ENCODE measurements at places on chromosomes 11 and 22.
A peak's percentile ranks its signal among the peaks of the same experiment; 100 is the strongest.

GRCh38 chr11:64409278-64409677 is 50.3 kb downstream of the RPS6KA4 start:
- H3K4me3 ChIP-seq, result no peak overlapping the region
- no peak overlapping the region for H3K27ac ChIP-seq
- no peaks in the 10 kb centered on the region for H3K4me1 ChIP-seq
- H3K36me3 ChIP-seq, result no peaks in the 10 kb centered on the region
- H3K27me3 ChIP-seq, result peaks cover 12% of the 10 kb centered on the region

- peaks cover 15% of the 10 kb centered on the region for H3K4me1 ChIP-seq
- H3K27ac ChIP-seq, result no peak overlapping the region
- no peaks in the 10 kb centered on the region for H3K36me3 ChIP-seq
- H3K27me3 ChIP-seq, result peaks cover 93% of the 10 kb centered on the region
Measured at GRCh38 chr11:63918507-63919191, 1.7 kb upstream of the RCOR2 start.

DNA sequence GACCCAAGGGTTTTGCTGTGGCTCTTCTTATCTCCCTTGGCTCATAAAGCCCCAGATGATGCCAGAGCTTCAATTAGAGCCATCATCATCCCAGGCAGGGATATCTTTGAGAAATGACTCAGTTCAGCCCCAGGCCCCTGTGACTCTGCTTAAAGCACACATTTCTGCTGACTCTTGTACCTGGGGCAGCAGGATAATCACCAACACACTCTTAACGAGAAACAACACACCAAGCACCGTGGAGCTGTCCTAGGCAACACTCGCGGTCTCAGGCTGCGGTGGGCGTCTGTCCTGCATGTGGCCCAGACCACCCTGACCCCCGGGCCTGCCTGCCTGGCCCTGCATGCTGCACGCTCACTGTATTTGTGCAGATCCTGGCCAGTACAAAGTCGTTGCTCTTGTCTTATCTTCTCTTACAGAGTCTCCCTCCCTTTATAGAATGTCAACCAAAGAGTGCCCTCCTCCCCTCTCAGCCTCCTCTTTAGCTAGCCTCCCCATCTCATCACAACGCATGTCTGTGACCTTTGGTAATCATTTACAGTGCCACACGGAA is 114.2 kb upstream of the PARVA start:
- H3K36me3 ChIP-seq, result no peaks in the 10 kb centered on the region
- no peak for DNase-seq
- H3K4me3 ChIP-seq, result no peak overlapping the region
- no peak overlapping the region for H3K27ac ChIP-seq
- H3K27me3 ChIP-seq, result no peaks in the 10 kb centered on the region
- H3K4me1 ChIP-seq, result no peaks in the 10 kb centered on the region

DNA sequence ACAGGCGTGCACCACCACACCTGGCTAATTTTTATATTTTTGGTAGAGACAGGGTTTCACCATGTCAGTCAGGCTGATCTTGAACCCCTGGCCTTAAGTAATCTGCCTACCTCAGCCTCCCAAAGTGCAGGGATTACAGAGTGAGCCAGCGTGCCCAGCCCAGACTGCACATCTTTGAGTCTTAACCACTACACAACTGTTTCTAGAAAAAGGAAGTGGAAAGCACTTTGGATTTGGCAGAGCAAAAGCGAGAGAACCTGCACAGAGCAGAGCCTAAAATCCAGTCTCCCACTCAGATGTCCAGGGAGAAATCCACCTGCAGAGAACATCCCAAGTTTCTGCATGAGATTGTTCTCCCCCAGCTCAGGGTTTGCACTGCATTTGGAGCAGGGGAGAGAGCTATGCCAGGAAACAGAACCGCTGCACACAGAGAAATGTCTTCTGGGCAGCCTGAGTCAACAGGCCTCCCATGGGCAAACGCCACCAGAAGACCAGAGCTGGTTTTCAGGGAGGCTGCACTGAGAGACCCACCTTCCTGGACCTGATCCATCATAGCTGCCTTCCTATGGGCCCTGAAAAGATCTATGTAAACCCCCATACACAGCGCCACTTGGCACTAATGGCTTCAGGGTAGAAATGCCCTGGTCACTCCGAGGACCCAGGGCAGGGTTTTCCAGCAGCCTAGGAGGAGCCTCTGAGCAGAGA is 54.0 kb downstream of the RPUSD4 start:
- H3K4me1 ChIP-seq, result peaks cover 2% of the 10 kb centered on the region
- peaks cover 15% of the 10 kb centered on the region for H3K27me3 ChIP-seq
- H3K27ac ChIP-seq, result no peak overlapping the region
- H3K36me3 ChIP-seq, result no peaks in the 10 kb centered on the region

DNA sequence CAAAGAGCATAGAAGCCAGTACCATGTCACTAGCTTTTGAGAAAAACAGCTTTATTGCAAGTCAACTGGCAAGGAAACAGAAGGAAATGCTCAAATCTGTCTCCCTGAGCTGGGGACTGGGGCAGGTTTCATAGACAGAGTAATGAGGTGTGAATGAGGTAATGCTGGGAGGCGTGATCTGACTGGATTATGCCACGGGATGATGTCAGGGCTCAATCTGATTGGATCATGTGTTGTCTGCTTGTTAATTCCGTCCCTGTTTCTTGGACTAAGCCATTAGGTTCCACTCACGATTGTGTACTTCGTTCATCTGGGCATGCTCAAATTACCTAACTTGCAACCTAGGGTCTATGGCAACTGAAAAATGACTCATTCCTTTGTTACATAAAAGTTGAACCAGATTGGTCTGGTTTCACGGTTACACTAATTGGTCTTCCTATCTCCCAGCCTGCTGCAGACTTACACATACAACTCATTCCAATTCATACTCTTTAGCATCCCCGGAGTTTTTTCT is 20.2 kb upstream of the OR10A5 start:
- no peak overlapping the region for H3K4me3 ChIP-seq
- no peak for DNase-seq
- H3K36me3 ChIP-seq, result no peaks in the 10 kb centered on the region
- no peak overlapping the region for H3K27ac ChIP-seq
- H3K4me1 ChIP-seq, result no peaks in the 10 kb centered on the region

- H3K27me3 ChIP-seq, result peaks cover 16% of the 10 kb centered on the region
- H3K4me3 ChIP-seq, result no peak overlapping the region
- peaks cover 6% of the 10 kb centered on the region for H3K4me1 ChIP-seq
- H3K27ac ChIP-seq, result no peak overlapping the region
- no peaks in the 10 kb centered on the region for H3K36me3 ChIP-seq
Measured at GRCh38 chr22:44309647-44310046, 3.1 kb downstream of the SHISAL1 start.

- peak; percentile 66 for DNase-seq
- peaks cover 59% of the 10 kb centered on the region for H3K27me3 ChIP-seq
- H3K4me1 ChIP-seq, result peaks cover 17% of the 10 kb centered on the region
- no peak overlapping the region for H3K27ac ChIP-seq
- no peak overlapping the region for H3K4me3 ChIP-seq
Measured at GRCh38 chr11:57482782-57483561, 22.6 kb downstream of the RTN4RL2 start.

GRCh38 chr11:726278-727220 is 20.5 kb downstream of the EPS8L2 start:
- DNase-seq, result peak; percentile 77
- peak overlapping the region; percentile 70 for H3K4me3 ChIP-seq
- H3K27ac ChIP-seq, result peak overlapping the region; percentile 55
- no peaks in the 10 kb centered on the region for H3K36me3 ChIP-seq

GRCh38 chr11:79501707-79502106 is 60.9 kb upstream of the TENM4 start:
- H3K27ac ChIP-seq, result no peak overlapping the region
- DNase-seq, result no peak
- no peaks in the 10 kb centered on the region for H3K27me3 ChIP-seq
- no peaks in the 10 kb centered on the region for H3K4me1 ChIP-seq
- no peaks in the 10 kb centered on the region for H3K36me3 ChIP-seq

DNA sequence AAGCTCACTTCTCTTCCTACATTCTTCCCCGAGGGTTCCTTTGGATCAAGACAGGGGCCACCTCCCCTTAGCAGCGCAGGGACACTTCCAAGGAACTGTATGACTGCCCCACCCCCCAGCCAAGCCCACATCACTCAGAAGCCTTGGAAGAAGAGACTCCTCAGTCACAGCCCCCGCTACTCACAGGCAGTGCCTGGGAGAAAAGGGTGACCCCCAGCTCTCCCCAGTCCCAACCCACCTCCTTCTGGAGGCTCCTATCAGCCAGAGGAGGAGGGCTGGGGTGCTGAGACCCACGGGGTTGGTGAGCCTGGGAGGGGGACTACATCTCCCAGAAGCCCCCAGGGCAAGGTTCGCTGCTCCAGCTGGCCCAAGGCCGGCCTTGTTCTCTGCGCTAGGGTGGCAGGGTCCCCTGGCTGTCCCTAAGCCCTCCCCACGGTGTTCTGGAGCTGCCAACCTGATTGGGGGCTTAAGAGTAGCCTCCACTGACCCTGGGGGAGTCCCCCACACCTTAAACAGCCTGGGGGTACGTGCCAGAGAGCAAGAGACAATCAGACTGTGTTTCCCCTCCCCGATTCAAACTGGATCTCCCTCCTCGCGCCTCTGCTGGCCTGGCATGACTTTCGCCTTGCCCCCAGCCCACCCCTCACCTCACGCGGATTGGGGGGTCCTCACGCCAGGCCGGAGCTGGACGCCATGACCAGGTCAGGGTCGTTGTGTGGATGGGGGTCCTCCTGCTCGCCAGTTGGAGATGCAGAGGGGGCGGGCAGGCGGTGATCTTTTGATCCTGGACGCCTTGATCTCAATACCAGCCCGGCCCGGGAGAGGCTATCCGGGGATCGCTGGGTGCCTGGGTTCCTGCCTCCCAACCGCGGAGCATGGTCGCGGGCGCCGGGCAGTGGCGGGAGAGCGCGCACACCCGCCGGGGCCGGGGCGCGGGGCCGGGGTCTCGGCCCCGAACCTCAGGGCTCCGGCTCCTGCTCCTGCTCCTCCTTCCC is 838 bp downstream of the BCL9L start:
- H3K27ac ChIP-seq, result peak overlapping the region; percentile 87
- peaks cover 4% of the 10 kb centered on the region for H3K27me3 ChIP-seq
- peak overlapping the region; percentile 96 for H3K4me3 ChIP-seq
- DNase-seq, result peak; percentile 73
- H3K36me3 ChIP-seq, result peaks cover 35% of the 10 kb centered on the region
- peaks cover 53% of the 10 kb centered on the region for H3K4me1 ChIP-seq

GRCh38 chr11:120709808-120710207 is 198.3 kb downstream of the GRIK4 start:
- H3K4me1 ChIP-seq, result peaks cover 3% of the 10 kb centered on the region
- no peak overlapping the region for H3K4me3 ChIP-seq
- DNase-seq, result no peak
- no peaks in the 10 kb centered on the region for H3K36me3 ChIP-seq

DNA sequence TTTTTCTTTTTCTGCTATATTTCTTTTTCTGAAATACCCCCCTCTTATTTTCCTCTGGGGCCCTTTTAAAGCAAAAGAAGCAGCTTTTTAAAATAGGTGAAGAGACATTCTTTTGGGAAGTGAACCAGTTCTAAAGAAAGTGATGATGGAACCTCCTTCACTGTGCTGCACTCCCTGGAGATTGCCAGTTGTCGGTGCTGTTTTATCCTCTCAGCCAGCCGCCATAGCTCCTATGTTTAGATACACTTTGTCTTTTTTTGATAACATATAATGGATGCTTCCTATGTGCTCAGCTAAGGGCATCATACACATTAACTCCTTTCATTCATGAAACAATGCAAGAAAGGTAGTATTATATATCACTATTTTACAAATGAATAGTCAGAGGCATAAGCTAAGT is 14.0 kb downstream of the CFAP300 start:
- peaks cover 4% of the 10 kb centered on the region for H3K27me3 ChIP-seq
- no peaks in the 10 kb centered on the region for H3K4me1 ChIP-seq
- H3K36me3 ChIP-seq, result no peaks in the 10 kb centered on the region
- H3K27ac ChIP-seq, result no peak overlapping the region

All from activated naive CD4-positive, alpha-beta T cell treated with anti-CD3 and anti-CD28 coated beads, Interleukin-2, amount 10 ng/mL, durations not matched to agents 7 days and 5 days (primary cell).